ENCODE measurements at places on chromosomes 13 and 19. TPM values are rescaled to one million over a fixed set of nuclear protein-coding genes. Genes with fewer than 3 reads are reported as not detected.

GRCh38 chr13:112510002-112510780, 77.8 kb downstream of the TUBGCP3 start:
- DNase-seq: no peak
- H3K27ac ChIP-seq: no peak overlapping the region
- H3K36me3 ChIP-seq: peaks cover 15% of the 10 kb centered on the region

DNA sequence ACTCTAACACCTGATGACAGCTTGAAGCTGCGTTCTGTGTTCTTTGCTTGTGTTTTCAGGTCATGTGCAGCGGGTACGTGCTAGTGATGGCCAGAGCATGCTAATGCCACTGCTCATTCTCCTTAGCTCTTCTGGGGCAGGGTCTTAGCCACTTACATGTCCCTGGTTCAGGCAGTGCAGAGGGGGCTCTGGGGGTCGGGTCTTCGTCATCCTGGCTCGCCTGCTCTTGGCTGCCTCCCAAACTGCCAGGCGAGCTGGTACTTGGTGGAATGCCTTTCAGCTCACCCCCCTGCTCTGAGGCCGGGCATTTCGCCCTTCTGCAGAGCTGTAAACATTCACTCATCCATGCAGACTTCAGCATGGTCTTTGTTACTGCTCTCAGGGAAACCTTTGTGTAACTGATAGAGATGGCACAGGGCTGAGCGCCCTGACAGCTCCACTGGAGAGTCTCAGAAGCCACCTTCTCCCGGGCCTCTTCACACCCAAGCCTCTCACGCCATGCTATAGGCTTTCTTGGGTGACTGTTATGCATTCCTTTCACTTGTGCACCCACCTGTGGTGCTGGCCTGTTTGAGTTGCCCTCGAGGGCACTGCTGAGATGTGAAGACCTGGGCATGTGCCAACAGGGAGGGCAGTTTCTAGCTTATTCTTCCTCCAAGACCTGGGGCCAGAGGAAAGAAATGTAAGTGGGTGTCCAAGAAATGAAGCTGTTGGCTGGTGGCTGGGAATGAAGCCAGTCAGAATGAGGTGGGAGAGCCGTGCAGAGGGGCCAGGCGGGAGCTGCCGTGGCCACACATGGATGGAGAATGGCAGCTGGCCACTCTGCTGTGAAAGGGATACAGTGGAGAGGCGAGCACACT, 24.4 kb downstream of the FAM124A start:
- H3K36me3 ChIP-seq: no peaks in the 10 kb centered on the region
- no peak overlapping the region for H3K27ac ChIP-seq
- H3K4me1 ChIP-seq: peaks cover 7% of the 10 kb centered on the region

- peaks cover 11% of the 10 kb centered on the region for H3K4me1 ChIP-seq
- peaks cover 38% of the 10 kb centered on the region for H3K36me3 ChIP-seq
- no peak overlapping the region for H3K4me3 ChIP-seq
- H3K27me3 ChIP-seq: no peaks in the 10 kb centered on the region
Measured at GRCh38 chr19:16386619-16387240, 62.1 kb downstream of the KLF2 start.

TEAD2 gene
- total RNA-seq: 63.8 TPM

VAV1 gene
- not detected for total RNA-seq

SPACA4 gene
- not detected for total RNA-seq

DNA sequence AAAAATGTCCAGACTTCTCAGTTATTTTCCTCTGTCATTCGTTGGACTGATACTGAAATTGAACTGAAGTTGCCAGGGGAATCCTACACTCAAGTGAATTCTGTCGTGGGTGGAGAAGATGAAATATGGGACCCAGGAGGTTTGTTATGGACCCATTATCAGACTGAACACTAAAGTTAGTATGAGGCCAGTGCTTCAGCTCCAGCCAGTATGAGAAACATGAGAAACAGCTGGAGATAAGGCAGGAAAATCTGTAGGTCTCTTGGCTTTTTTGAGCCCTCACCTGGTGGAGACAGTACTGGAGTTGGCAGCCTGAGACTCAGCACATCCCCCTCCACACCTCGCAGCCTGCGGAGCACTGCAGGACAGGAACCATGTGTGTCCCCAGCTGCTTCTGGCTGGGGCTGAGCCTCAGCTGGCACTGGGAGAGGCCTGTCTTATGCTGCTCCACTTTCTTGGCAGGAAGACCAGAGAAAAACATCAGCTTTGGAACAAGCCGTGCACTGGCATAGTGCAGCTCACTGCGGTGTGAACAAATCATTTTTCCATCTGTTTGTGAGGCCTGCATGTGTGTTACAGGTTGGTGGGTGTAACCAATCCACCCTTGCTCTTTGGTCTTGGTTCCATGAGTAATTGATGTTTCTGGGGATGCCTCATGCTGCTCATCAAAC, 641.0 kb downstream of the FGF9 start:
- no peak for DNase-seq
- no peaks in the 10 kb centered on the region for H3K36me3 ChIP-seq
- H3K27ac ChIP-seq: no peak overlapping the region
- no peak overlapping the region for H3K4me3 ChIP-seq

- no peak overlapping the region for H3K27ac ChIP-seq
- H3K27me3 ChIP-seq: no peaks in the 10 kb centered on the region
- no peak for DNase-seq
- peaks cover 3% of the 10 kb centered on the region for H3K36me3 ChIP-seq
Measured at GRCh38 chr13:94415500-94416237, 63.8 kb downstream of the DCT start.

CBY2 gene
- not detected for total RNA-seq

- DNase-seq: no peak
- H3K27me3 ChIP-seq: no peaks in the 10 kb centered on the region
- H3K4me1 ChIP-seq: peaks cover 16% of the 10 kb centered on the region
- peaks cover 12% of the 10 kb centered on the region for H3K36me3 ChIP-seq
- H3K4me3 ChIP-seq: no peak overlapping the region
Measured at GRCh38 chr13:100872761-100873160, 198.2 kb upstream of the TMTC4 start.

- H3K4me3 ChIP-seq: no peak overlapping the region
- peaks cover 5% of the 10 kb centered on the region for H3K4me1 ChIP-seq
- no peaks in the 10 kb centered on the region for H3K36me3 ChIP-seq
- no peak for DNase-seq
Measured at GRCh38 chr13:90238413-90238812, 1109.1 kb upstream of the MIR17HG start.

FFAR1 gene
- total RNA-seq: not detected

TMEM145 gene
- total RNA-seq: not detected

PLPPR3 gene
- total RNA-seq: 6.0 TPM

KLK4 gene
- not detected for total RNA-seq
